ENCODE measurements at places on chromosomes 16 and 17. TPM values are rescaled to one million over a fixed set of nuclear protein-coding genes. Genes with fewer than 3 reads are reported as not detected.

DNA sequence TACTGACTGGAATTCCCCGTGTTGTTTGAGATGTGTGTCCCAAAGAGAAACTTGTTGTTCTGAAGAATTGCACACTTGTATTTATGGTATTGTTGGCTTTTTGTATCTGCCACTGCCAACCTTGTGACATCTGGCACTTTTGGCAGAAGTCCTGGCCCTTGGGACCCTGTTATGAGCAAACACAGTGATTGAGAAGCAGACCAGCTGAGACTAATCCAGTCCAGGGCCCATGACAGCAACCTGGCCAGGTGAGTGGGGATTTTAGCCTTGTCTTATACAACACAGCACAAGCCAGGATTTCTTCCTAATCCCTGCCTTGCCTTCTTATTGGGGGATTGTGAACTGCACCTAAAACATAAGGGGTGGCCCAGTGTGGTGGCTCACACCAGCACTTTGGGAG, 80.0 kb downstream of the NTN1 start:
- DNase-seq, result no peak

C17orf50 gene
- not detected for total RNA-seq

GRCh38 chr16:81668243-81669097, 110.6 kb upstream of the PLCG2 start:
- DNase-seq, result no peak

MYO15B gene
- 0.75 TPM for total RNA-seq

DNA sequence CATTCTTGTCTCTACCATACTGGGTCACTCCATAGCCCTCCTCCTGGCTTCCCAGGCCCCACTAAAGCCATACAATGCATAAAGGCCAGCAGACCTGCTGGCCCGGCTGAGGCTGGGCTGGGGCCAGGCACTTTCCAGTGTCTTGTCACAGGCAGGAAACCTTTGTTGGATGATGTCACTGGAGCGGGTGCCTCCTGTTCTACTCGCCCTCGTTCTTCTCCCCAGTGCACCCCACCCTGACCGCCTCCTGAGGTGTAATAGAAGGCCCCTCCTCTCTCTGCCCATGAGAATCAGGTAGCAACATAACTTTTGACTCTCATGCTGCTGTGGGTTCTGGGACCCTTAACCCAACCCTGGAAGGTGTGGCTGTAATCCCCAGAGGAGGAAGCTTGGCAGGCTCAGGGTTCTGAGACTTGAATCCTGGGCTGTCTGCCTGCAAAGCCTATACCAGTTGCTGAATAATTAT, 54.2 kb upstream of the IL34 start:
- DNase-seq, result no peak

- no peak for DNase-seq
Observed at GRCh38 chr16:3681206-3681605, 26.7 kb downstream of the DNASE1 start.

- DNase-seq, result no peak
Observed at GRCh38 chr16:86856946-86857586, 278.7 kb downstream of the FOXL1 start.

DNA sequence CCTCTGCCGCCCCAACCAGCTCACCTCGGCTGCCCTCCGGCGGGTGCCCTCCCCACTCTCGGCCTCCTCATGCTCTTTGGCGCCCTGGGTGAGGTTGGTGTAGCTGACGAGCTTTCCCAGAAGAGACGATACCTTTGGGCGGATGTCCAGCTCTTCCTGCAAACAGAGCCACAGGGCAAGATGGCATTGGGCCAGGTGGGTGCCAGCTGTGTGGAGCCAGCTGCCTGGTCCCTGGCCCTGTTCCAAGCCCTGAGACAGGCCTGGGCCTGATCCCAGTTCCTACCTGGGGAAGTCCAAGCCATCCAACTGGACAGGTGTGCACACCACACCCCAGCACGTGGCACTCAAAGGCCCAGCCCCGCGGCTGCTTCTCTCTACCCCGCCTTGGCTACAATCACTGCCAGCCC, 6.9 kb downstream of the SLC12A4 start:
- peak; percentile 96 for DNase-seq

All from foreskin keratinocyte (primary cell).